Activated T-cell treated with anti-CD3 and anti-CD28 coated beads, Interleukin-2, amount 50 U/mL, for 24 hours (primary cell): ENCODE measurements at places on chromosomes 12 and 14.

DNA sequence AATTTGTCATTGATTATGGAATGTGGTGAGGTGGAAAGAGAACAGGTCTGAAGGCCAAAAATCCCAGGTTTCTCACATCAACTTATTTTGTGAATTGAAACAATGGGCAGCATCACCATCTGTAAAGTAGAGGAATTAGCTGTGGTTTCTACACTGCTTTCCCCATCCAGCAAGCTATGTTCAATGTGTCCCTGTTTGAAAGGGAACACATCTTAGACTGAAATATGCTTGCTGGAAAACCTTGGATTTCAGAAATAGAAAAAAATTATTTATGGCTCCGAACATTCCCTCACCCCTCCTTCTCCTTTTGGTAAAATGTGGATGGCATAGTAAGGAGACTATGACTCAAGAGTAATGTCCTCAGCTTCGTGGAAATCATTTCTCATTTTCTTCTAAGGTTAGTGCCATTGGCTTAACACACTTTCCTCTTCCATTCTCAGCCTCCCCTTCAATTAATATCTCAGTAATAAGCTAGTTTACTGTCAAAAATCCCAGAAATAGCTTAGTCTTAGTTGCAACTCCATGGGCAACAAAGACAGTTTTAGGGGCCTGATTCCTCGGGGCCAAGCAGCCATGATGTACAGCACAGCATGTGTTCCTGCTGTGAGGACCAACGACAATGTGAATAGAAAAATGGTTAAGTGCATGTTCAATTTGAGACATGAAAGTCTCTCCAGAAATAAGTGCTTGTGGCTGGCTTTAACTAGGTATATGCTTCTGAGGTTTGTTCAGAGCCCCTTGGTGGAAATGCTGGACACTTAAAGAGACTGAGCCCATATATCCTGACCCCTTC is 205.8 kb upstream of the SLC38A2 start:
- no peak for DNase-seq

- no peak for DNase-seq
Measured at GRCh38 chr12:127984386-127985055, 282.4 kb upstream of the TMEM132C start.

- no peak for DNase-seq
Measured at GRCh38 chr12:77151030-77151429, 85.7 kb upstream of the E2F7 start.

DNA sequence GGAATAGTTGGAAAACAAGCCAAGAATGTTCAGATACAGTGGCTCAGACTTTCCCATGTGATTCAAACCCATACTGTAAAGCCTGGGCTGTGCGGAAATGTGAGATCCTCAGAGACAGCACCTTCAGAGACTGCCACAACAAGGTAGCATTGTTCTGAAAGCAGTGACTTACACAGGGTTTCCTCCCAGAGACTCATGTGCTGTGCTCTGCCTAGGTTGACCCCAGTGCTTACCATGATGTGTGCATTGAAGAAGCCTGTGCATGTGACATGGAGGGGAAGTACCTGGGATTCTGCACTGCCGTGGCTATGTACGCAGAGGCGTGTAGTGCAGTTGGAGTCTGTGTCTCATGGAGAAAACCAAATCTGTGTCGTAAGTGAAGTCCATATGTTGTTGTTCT is 219.4 kb downstream of the LRRK2 start:
- no peak for DNase-seq

DNA sequence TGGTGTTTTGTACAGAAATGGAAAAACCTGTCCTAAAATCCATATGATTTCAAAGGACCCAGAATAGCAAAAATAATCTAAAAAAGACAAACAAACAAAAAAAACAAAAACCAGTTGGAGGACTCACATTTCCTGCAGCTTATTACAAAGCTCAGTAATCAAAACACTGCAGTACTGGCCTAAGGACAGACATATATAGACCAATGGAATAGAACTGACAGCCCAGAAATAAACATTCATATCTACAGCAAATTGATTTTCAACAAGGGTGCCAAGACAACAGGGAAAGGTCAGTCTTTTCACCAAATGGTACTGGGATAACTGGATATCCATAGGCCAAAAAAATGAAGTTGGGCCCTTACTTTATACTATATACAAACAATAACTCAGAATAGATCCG is 55.0 kb downstream of the TAOK3 start:
- no peak for DNase-seq

GRCh38 chr12:118017926-118018325 is 1.4 kb downstream of the RFC5 start:
- DNase-seq: no peak

GRCh38 chr14:71190770-71191374 is 283.6 kb downstream of the PCNX1 start:
- DNase-seq: no peak

- peak; percentile 69 for DNase-seq
Measured at GRCh38 chr12:7142056-7142644, 12.0 kb downstream of the CLSTN3 start.

- DNase-seq: no peak
Measured at GRCh38 chr12:96198965-96199364, 4.8 kb downstream of the ELK3 start.

DNA sequence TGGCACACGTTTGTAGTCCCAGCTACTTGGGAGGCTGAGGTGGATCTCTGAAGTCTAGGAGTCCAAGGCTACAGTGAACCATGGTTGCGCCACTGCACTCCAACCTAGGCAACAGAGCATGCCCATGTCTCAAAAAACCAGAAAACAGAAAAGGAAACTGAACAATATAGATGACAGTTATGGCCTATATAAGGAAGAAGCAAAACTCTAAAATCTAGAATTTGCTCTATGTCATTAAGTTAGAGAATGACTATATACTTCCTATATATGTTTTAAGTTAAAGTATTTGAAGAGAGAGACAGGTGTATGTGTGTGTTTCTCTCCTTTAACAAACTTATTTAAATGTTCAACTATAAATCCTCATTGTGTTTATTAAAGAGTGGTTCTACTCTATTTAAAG is 65.8 kb downstream of the MNAT1 start:
- DNase-seq: no peak

- DNase-seq: no peak
Measured at GRCh38 chr14:28496364-28496763, 270.2 kb upstream of the FOXG1 start.

DNA sequence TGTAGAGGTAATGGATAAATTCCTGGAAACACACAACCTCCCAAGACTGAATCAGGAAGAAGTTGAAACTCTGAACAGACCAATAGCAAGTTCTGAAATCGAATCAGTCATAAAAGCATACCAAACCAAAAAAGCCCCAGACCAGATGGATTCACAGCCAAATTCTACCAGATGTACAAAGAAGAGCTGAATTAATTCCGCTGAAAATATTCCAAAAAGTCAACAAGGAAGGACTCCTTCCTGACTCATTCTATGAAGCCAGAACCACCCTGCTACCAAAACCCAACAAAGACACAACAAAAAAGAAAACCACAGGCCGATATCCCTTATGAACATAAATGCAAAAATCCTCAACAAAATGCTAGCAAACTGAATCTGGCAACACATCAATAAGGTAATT is 81.5 kb downstream of the SLC38A4 start:
- no peak for DNase-seq

- no peak for DNase-seq
Measured at GRCh38 chr14:100240668-100241032, 1.7 kb downstream of the YY1 start.

DNA sequence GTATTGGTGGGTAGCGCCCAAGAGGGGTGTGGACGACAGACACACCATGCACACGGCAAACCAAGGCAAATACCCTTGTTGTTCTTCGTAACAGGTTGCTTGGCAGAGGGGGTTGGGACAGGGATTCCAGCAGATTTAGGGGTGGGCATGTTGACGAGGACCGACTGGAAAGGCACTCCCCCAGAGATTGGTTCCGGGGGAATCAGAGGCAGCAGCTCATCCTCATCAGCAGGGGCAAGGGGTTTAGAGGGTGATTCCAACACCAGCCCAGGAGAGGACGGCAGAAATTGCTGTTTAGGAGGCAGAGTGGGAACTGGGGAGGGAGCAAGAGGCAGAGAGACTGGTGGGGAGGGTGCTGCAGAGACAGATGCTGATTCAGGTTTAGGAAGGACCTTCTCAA is 9.3 kb downstream of the NACA start:
- DNase-seq: no peak

- no peak for DNase-seq
Measured at GRCh38 chr12:68510397-68510796, 100.3 kb upstream of the RAP1B start.

- no peak for DNase-seq
Measured at GRCh38 chr14:98958048-98958631, 313.9 kb downstream of the BCL11B start.

DNA sequence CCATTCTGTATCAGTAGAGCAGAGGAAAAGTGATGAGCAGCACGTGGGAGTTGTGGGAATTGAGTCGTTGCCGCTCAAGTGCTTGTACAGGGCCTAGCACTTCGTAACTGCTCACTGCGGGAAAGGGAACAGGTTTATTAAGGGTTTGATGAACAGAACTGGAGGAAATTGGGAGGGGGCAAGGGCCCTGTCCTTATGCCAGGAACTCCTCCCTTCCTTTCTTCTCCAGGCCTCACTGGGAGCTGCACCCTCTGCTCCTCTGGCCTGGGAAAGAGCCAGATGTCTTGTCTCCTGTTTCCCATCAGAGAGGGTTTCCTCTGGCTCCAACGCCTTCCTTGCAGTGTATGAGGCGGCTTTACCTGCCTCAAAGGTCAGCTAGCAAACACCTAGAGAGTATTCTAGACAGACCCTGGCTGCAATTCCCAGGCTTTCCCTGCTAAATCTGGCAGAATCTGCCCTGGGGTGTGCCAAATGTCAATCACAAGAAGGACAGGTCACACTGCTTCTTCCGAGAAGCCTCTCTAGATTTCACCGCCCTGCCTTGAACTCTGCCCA is 78.4 kb downstream of the NTF3 start:
- DNase-seq: no peak

DNA sequence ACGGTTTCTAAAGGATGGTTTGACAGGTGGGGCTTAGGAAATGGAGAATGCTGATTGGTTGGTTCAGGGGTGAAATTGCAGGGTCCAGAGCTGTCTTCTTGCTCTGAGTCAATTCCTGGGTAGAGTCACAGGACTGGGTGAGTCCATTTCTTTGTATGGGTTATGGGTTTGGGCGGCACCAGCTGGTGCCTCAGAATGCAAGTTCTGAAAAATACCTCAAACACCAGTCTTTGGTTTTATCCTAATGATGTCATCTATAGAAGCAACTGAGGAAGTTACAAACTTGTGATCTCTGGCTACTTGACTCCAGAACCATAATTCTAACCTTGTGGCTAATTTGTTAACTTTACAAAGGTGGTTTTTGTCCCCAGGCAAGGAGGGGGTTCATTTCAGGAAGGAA is 47.6 kb upstream of the EIF5 start:
- no peak for DNase-seq

DNA sequence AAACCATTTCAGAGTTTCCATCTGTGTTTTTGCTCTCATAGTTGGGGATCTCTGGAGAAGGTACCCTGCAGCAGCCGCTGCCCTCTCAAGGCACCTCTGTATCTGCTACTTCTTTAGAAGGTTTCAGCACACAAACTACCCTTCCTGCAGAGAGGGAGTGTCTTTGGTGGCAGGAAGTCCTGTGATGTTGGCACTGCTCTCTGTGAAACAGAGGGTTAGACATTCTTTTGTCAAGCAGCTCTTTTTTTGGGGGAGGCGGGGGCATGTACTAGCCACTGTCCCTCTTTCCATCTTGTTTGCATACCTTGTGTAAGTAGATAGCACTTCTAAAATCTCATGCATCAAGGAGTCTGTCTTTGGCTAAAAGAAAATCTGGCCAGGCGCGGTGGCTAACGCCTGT is 352.6 kb downstream of the BMP4 start:
- no peak for DNase-seq

DNA sequence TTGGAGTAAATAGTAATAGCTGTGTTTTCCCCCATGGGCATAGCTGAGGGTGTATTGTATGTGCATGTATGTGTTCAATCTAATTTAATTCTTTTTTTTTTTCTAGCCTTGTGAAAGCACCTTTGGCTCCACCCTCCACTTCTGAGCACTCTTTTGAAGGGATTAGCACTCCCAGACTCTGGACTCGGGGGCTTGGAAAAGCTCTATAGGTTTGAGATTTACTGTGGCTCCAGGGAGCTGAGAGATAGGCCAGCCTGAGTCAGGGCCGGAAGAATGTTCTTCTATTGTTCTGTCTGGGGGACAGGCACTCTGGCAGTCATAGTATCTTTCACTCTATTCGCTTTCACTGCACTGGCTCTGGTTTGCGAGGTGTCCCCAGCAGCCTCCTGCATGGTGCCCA is 540.0 kb upstream of the TBX3 start:
- no peak for DNase-seq

DNA sequence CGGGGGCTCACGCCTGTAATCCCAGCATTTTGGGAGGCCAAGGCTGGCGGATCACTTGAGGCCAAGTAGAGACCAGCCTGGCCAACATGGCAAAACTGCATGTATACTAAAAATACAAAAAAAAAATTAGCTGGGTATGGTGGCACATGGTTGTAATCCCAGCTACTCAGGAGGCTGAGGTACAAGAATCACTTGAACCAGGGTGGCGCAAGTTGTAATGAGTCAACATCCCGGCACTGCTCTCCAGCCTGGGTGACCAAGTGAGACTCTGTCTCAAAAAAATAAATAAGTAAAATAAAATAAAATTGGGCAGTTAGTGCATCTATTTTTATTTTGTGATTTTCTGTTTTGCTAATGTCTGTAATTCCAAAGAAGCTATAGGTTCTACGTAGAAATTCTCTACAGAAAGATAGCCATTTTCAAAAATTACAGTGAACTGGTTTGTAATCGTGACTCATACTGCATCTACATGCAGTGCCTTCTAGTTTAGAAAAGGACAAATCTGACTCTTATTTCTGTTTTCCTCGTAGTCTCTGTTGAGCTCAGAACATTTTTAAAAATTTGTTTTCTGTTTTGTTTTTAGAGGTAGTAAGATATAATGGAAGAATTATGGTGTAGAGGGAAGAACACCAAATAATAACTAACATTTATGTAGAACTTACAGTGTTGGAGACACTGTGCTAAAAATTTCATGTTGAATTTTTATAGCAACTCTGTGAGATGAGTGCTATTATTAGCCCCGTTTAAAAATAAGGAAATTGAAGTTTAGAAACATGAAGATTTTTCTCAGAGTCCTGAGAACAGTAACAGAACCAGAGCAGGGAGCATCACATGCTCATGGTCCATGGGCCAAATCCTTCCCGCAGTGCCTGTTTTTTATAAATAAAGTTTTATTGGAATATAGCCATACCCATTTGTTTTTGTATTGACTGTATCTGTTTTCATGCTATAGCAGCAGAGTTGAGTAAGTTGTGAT is 201.2 kb downstream of the SYNE2 start:
- DNase-seq: no peak

- DNase-seq: no peak
Measured at GRCh38 chr12:25438638-25439037, 114.4 kb downstream of the LMNTD1 start.

GRCh38 chr14:95518045-95518751 is 1.7 kb upstream of the SYNE3 start:
- peak; percentile 42 for DNase-seq

GRCh38 chr12:28235015-28235414 is 44.8 kb downstream of the CCDC91 start:
- no peak for DNase-seq
